ENCODE measurements at places on chromosomes 4 and X.

DNA sequence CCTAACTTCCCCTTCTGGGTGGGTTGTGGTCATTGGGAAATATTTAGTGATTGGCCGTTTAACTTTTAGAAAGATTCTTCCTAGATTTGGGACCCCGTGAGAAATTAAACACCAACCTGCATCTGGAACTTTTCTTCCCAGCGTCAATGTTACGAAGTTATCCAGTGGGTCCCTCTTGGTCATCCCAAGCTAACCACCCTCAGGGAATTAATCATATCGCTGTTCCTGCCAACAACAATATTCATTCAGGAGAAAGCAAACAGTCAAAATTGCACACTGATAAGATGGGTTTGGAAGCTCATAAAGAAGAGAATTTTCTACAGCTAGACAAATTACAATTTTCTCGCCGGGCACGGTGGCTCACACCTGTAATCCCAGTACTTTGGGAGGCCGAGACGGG lies 121.2 kb upstream of the STX18 start:
- no peak for DNase-seq

DNA sequence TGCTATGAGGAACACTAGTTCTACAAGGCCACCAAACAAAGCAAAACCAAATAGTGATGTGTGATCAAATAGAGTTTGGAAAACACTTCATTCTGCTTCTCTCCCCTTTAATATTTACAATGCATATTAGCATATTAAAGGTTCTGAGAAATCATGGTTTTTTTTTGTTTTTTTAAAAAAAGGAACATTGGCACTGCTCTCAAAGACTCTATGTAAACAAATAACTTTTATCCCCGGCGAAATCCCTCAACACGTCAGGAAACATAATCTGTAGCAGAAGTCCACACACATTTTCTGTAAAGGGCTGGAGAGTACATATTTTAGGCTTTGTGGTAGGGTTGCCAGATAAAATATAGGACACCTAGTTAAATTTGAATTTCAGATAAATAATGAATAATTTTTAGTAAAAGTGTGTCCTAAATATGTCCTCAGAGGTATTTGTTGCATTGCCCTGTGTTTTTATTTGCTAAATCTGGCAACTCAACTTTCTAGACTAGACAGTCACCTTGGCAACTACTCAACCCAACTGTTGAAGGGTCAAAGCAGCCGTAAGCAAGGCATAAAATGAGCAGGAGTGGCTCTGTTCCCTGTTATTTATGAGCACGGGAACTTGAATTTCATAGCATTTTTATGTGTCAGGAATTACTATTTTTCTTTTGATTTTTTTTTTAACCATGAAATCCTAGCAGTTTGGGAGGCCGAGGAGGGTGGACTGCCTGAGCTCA lies 8.6 kb downstream of the SPATA4 start:
- DNase-seq: no peak

GRCh38 chr4:186881521-186882220 lies 158.0 kb upstream of the FAT1 start:
- no peak for DNase-seq

- no peak for DNase-seq
These were observed 40.0 kb upstream of the ADRA2C start for GRCh38 chr4:3725936-3726870.

DNA sequence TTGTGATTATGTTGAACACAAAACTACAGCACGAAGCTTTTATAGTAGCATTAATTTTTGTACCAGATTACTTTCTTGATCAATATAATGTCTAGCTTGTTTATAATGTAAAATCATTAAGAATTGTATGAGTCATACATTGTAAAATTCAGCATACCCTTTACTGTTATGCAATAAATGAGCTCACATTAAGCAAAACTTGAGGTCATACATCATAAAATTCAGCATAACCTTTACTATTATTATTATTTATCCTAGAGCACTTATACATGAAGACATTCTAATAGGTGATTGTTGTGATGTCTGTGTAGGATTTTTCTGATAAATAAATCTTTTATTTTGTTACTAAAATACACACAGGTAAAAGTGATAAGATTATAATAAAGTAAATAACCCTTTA lies 49.4 kb downstream of the DTHD1 start:
- DNase-seq: no peak

DNA sequence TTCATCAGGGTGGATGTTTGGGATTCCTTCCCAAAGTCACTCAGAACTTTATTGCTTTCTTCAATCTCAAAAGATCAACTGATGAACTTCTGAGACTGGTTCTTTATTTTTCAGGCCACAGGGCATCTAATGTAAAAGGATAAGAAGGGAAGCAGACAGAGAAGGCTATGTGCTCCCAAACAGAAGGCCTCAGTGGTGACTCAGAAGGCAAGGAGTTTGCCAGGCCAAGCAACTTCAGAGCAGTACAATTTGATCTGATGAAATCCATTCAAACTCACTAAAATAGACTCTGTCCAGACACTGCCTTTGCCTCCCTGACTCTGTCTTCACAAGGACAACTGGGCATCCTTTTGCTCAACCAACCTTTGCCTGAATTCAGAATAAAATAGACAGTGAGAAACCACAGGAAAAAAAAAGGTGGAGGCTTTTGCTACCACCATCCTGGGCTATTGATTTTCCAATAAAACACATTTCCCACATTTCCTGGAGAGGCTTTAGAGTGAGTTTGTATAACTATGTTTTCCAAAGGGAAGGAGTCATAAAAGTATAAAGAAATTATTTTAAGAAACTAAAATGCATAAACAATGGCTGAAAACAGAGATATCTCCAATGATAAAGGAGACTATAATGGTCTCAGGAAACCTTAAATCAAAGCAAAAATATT lies 55.2 kb downstream of the ARHGEF6 start:
- DNase-seq: no peak

- no peak for DNase-seq
These were observed 11.0 kb upstream of the TNIP2 start for GRCh38 chr4:2767046-2767704.

- no peak for DNase-seq
These were observed 93.8 kb upstream of the CLCN4 start for GRCh38 chrX:10062980-10063379.

- DNase-seq: no peak
These were observed 198.1 kb upstream of the UGT8 start for GRCh38 chr4:114400531-114400930.

DNA sequence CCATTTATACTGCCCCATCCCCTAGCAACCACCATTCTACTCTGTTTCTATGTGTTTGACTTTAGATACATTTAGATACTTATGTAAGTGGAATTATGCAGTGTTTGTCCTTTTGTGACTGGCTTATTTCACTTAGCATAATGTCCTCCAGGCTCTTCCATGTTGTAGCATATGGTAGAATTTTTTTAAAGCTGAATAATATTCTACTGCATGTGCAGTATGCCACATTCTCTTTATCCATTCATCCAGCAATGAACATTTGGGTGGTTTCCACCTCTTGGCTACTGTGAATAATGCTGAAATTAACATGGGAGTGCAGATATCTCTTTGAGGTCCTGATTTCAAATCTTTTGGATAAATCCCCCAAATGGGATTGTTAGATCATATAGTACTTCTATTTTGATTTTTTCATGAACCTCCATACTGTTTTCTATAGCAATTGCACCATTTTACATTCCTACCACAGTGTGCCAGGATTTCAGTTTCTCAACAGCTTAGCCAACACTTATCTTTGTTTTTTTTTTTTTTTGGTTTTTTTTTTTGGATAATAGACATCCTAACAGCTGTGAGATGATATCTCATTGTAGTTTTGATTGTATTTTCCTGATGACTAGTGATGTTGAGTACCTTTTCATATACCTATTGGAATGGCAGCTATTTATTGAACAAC lies 105.9 kb upstream of the LNX1 start:
- DNase-seq: peak; percentile 62

DNA sequence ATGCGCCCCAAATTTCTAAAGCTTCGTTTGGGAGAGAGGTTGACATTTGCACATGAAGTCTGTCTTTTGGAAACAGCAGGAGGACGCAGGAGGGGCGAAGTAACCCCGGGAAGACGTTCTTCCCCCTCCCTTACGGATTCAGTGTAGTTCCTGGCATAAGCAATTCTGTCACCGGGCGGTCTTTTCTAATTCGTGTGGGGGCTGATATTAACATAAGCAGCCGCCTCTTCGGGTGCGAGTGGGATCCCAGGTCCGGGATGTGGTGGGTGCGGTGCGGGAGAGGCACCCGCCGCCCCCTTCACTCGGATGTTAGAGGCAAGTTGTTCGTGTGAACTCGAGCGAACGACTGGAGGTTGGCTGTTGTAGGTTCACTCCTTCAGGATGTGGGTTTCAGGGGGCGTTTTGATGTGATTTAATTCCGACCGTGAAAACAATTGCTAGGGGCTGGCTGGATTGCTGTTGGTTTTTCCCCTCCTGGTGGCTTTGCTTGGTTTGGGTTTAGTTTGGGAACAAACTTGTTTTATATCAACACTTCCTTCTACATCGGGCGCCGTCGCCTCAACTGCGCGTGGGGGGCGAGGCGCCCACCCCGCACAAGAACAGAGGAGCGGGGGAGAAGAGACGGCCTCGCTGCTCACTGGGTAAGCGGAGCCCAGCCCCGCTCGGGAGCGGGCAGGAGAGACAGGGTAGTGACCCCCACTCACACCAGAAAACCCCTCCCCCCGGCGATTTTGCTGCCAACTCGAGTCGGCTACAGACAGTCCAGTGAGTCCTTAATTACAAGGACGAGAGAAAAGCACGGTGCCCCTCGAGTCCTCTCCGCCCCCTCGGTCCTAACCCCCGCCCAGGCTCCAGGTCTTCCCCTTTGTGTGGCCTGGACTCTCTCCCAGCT lies 2.9 kb upstream of the LEF1 start:
- DNase-seq: no peak

DNA sequence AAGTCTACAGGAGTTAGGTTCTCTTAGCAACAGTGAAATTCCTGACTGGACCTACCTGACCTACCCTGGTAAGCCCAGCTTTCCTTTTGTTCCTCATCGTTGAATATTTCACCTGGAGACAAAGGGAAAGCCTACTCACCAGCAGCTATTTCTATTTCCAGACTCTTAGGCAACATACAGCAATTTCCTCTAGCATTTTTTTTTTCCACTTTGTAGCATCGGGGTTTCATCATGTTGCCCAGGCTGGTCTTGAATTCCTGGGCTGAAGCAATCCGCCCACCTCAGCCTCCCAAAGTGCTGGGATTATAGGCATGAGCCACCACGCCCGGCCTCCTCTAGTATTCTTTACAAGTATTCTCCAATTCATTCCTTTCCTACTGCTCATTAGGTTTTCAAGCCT lies 6.8 kb upstream of the S100G start:
- no peak for DNase-seq

DNA sequence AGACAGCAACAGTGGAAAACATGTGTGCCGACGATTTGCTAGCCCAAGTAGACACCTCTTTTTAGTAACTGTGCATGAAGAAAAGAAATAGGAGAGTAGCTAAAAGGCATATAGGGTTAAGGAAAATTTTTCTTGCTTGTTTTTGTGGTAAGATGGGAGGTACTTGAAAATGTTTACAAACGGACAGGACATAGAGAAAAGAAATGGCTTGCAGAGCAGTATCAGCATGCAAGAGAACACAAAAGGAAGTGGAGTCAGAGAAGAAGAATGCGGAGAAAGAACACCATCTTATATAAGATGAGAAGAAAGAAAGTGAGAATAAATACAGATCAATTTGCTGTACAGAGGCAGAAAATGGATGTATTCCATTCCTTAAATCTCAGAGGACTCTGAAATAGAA lies 263.7 kb upstream of the ETNPPL start:
- DNase-seq: no peak

GRCh38 chr4:41839916-41840854 lies 91.7 kb upstream of the PHOX2B start:
- DNase-seq: no peak

GRCh38 chr4:7630568-7631287 lies 196.0 kb upstream of the PSAPL1 start:
- DNase-seq: peak; percentile 69

DNA sequence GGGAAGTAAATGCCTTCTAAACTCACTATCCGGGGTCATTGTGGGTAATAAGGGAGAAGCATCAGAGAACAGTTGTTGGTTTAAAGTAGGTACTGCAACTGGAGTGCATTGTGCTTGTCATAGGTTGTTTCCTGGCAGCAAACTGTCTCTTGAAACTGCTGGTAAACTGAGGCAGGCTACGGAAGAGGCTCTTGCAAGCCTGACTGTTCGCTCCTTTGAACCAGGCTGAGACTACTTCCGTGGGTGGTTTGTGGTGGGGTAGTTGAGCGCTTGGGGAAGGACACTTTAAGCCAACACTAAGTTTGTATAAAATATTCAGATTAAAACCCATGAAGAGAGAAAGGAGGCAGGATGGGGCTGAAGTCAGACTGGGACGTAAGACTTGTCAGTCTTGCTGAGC lies 45.2 kb upstream of the WDR1 start:
- no peak for DNase-seq

DNA sequence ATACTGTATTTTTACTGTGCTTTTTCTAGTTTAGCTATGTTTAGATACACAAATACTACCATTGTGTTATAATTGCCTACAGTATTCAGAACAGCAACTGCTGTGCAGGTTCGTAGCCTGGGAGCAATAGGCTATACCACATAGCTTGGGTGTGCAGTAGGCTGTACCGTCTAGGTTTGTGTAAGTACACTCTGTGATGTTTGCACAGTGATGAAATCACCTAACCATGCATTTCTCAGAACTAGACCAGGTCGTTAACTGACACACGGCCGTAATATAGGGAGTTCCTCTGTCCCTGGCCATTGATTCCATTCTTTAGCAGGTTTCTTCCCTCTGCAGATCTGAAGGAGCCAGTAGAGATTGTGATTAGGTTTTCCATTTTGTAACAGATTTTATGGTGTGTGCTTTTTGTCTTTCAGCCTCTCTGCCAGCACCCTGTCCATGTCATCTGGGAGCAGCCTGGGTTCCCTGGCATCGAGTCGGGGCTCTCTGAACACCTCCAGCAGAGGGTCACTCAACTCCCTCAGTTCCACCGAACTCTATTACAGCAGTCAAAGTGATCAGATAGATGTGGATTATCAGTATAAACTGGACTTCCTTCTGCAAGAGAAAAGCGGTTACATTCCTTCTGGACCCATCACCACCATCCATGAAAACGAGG lies 59.5 kb downstream of the CLDN22 start:
- DNase-seq: no peak

DNA sequence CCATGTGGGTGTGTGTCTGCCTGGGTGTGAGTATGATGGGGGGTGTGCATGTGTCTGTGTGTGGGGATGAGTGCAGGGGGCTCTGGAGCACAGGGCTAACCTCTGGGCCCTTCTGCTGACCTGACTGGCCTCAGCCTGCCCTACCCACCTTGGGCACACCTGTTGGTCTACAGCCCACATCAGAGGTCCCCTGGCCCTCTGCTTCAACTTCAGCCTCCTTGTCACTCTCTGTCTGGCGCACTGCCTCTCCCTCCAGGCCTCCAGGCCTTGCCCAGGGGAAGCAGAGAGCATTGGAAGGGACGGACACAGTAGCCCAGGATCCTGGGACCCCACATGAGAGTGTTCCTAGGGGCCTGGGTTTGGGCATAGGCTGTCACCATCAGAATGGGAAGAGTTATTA lies 115.4 kb downstream of the EFNB1 start:
- DNase-seq: no peak

- DNase-seq: no peak
These were observed 21.5 kb downstream of the RELL1 start for GRCh38 chr4:37664696-37665095.

Measured in NCI-H446 treated with DMSO at 0.1 percent for 48 hours (cell line).